CD4-positive, alpha-beta T cell treated with Interleukin-6 at 100 ng/mL for 8 hours (primary cell): ENCODE measurements at places on chromosomes 4 and X.

DNA sequence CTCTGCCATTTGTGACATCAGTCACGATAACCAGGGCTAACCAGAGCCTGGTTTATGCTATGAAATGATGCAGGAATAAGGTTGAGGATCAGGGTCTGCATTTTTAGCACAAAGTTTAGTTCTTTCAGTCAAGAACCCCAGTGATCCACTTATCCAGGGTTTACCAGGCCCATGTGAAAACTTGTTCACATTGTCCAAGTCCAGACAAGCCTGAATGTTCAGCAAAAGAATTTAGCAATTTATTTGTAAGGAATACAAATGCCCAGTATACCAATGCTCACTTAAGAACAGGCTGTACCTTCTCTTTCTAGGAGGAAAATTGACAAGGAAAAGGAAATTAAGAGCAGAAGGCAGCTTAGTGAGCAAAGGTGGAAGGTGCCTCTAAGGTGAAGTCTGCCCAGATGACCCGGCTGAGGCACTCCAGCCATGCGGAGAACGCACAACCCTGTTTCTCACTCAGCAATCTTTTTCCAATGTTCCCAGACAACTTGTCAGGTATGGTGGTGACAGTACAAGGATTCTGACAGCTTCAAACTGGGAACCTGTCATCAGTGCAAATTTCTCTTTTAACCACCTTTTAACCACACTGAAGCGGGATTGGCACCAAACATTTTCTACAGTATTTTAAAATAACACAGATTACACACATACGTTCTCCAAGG is 54.0 kb downstream of the TBC1D9 start:
- DNase-seq = no peak

GRCh38 chr4:52843351-52843750 is 18.8 kb upstream of the RASL11B start:
- no peak for DNase-seq

DNA sequence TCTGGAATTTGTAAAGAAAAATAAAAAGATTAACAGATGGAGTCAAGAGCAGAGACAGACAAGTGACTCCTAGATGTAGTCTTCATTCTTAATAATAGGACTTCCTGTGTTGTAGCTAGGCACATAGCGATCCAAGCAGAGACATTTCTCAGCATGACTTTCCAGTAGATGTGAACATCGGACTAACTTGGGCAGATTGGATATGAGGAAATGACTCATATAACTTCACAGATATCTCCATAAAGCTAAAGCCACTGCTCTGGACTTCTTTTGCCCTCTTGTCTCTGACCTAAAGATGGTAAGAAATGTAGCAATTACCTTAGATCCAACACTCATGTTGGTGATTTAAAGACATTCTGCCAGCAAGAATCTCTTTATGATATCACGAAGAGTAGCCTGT is 131.7 kb downstream of the EPHA5 start:
- DNase-seq = no peak

DNA sequence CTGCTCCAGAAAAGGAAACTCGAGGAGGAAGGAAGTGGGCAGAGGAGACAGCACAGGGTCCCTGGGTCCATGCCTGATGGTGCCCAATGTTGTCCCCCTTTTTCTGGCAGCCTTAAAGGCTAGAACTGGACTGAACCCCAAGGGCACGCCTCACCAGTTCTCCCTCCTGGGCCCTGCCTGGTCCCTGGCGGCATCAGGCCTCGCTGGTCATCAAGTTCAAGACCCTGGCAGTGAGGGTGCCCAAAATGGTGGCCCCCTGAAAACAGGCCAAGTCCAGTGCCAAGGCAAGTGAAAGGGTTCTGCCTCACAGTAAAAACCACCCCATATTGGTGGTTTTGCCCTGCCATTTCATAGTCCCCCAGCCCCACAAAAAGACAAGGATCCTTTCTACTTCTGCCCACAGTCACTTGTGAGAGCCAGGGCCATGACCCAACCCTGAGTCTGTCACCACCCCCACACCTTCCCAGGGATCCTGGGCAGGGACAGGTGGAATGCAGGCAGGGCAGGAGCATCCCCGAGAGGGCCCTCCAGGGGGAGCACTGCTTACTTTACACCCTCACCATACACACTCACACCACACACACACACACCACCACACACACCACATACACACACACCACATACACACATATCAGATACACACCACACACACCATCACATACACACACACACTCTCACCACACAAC is 107.6 kb downstream of the DCTD start:
- DNase-seq = no peak

- DNase-seq = no peak
Measured at GRCh38 chrX:35340465-35340864, 397.9 kb downstream of the FAM47B start.

- no peak for DNase-seq
Measured at GRCh38 chr4:137514406-137515111, 17.7 kb downstream of the PCDH18 start.
